ENCODE measurements at places on chromosomes 5 and 9.

- DNase-seq = no peak
Observed at GRCh38 chr5:23893561-23893960, 386.2 kb downstream of the PRDM9 start.

- DNase-seq = no peak
Observed at GRCh38 chr5:124706729-124707361, 39.6 kb downstream of the ZNF608 start.

DNA sequence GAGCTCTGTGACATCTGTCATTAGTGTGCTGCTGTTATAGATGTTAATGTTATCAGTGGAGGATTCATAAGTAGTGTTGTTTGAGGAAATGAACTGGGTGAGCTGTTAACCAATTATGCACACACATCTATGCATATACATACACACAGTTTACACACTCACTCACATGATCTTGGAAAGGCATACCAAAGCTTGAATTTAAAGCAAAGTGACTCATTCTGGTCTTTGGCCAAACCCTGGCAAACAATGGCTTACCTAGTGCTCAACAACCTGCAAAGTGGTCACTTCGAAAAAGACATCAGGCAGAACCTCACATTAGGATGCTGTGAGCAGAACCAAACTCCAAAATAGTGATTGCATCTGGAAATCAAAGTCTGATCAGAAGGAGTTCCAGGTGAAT, 1037.3 kb upstream of the CDH6 start:
- no peak for DNase-seq

- no peak for DNase-seq
Observed at GRCh38 chr9:4235871-4236804, 63.7 kb downstream of the GLIS3 start.

GRCh38 chr5:173696216-173696615, 79.8 kb upstream of the BOD1 start:
- no peak for DNase-seq

- no peak for DNase-seq
Observed at GRCh38 chr5:34562791-34563190, 93.3 kb upstream of the RAI14 start.

DNA sequence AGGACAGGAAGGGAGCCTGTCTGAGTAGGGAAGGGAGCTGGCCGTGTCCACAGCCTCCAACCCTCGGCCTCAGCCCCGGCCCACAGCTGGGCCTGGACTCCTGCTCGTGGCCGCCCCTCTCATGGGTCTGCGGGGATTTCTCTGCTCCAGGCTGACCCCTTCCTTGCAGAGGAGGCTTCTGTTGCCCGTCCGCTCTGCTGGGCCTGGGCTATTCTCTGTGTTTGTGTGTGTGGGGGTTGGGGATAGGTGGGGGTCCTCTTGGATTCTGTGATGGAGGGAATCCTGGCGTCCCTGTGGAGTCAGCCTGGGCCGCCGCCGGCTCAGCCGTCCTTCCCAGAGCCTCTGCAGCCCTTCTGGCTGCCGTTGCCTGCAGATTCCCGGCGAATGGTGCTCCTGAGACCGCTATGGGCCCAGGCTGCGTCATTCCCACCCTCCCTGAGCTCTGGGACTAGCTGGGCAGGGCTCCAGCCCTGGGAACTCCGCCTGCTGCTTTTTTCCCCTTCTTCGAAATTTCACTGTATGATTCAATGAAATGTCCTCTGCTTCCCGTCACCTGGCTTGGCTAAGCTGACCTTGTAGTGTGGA, 64.2 kb downstream of the FGF18 start:
- no peak for DNase-seq

DNA sequence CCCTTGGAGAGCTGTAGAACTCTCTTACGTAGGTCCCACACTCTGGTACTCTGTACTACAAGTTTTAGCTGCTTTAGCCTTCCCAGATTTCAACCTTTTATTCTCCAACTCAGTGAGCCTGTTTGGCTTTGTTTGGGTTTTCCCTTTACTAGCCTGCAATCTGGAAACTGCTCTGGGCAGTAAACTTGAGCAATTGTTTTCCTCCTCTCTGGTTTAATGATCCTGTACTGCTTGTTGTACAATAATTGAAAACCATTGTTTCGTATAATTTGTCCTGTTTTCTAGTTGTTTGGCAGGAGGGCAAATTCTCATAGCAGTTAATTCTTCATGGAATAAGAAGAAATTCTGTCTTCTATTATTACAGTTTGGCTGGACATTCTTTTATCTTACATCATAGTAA, 62.8 kb upstream of the TLX3 start:
- DNase-seq = no peak

- DNase-seq = no peak
Observed at GRCh38 chr9:96140296-96141127, 161.5 kb downstream of the HSD17B3 start.

- DNase-seq = no peak
Observed at GRCh38 chr9:120183615-120184014, 396.4 kb downstream of the CDK5RAP2 start.

DNA sequence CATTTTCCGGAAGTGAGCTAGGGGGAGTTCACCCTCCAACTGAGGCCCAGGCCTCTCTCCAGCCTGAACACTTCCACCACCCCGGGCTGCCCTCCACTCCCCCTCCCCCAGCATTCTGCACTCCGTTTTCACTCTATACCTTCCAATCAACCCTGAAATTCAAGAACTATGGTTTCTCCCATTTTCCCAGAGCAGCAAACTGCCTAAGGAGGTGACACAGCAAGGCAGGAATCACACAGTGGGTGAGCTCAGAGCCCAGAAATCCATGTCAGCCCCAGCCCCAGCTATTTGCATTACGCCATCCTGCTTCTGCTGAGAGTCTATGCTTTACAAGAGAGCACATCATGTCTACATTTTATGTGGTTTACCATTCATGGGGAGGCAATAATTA, 11.9 kb downstream of the MSX2 start:
- no peak for DNase-seq

DNA sequence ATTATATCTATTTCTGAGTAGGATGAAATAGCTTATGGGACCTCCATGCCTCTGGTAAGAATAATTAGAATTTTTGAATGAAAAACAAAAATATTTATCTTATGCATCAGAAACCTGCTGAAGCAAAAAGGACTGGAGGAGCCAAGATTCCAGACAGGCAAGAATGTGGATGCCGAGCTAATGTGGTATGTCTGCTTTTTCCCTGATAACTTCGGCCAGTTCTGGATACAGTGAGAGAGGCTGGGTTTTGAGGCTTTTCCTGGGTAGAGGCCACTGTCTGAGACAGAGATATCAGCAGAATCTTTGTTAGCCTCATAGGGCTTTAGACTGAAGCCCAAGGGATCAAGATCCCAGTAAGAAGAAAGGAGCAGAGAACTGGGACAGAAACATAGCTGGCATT, 5.2 kb upstream of the CTNND2 start:
- DNase-seq = no peak

DNA sequence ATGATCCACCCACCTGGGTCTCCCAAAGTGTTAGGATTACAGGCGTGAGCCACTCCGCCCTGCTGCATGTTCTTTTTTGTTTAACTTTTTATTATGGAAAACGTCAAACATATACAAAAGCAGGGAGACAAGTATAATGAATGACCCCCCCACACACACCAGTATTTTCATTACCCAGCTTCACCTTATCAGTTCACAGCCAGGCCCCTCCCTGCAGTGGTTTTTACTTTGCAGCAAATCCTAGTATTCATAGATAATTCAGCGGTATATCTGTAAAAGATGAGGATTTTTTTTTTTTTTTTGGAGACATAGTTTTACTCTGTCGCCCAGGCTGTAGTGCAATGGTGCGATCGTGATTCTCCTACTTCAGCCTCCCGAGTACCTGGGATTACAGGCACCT, 2.3 kb downstream of the POMT1 start:
- DNase-seq = no peak

- DNase-seq = no peak
Observed at GRCh38 chr9:35366627-35367026, 123.3 kb upstream of the RUSC2 start.

- DNase-seq = no peak
Observed at GRCh38 chr9:74960561-74960960, 7.8 kb upstream of the C9orf40 start.

- DNase-seq = no peak
Observed at GRCh38 chr9:99595796-99596195, 225.9 kb upstream of the NR4A3 start.
